HS-5 (cell line): ENCODE measurements at places on chromosomes 5 and 9.

DNA sequence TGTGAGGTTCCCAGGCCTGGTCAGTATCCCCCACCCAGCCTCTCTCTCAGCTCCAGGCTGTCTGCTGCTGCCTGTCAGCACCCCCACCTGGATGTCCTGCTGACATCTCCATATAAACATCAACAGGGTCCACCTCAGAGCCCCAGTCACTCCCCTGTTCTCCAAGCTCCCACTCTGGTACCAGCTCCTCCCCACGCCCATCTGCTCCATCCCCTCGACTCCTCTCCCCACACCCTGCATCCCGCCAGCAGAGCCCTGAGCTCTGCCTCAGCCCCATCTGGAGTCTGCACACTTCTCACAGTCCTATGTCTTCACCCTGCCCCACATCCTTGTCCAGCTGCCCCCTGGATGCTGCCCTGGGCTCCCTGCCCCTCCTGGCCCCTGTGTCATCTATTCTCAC, 67.7 kb upstream of the LRRTM2 start:
- no peak for DNase-seq

DNA sequence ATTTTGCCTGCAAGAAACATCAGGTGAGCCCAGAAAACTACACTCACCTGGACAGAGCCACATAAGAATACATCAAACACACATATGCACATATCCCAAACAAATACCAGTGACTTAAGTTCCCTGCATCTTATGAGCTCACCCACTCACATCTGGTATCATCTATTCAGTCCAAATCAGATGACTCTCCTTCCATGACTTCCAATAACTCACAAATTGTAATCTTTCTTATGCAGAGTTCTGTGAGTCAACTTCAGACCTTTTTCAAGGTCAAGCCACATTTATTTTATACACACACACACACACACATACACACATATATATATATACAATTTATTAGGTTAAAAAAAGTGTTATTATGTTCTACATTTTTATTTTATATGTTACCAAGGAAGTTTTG, 1711.9 kb upstream of the CDH9 start:
- DNase-seq: peak; percentile 48

DNA sequence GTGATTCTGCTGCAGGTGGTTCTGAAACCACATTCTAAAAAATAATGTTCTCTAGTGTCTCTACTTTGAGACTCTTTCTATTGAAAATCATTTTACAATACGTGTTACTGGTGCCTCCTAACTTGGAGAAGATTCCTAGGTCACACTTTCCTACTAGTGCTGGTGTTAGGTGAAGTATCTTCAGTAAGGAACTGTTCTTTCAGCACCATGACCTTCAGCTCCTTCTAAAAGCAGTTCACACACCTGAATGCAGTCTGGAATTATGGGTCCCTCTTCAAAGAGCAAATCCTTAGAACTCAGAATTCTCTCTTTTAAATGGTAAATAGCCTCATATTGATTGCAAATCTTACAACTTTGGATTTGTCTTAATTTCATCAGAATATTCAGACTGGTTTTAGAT, 10.6 kb upstream of the DPYSL3 start:
- DNase-seq: no peak

DNA sequence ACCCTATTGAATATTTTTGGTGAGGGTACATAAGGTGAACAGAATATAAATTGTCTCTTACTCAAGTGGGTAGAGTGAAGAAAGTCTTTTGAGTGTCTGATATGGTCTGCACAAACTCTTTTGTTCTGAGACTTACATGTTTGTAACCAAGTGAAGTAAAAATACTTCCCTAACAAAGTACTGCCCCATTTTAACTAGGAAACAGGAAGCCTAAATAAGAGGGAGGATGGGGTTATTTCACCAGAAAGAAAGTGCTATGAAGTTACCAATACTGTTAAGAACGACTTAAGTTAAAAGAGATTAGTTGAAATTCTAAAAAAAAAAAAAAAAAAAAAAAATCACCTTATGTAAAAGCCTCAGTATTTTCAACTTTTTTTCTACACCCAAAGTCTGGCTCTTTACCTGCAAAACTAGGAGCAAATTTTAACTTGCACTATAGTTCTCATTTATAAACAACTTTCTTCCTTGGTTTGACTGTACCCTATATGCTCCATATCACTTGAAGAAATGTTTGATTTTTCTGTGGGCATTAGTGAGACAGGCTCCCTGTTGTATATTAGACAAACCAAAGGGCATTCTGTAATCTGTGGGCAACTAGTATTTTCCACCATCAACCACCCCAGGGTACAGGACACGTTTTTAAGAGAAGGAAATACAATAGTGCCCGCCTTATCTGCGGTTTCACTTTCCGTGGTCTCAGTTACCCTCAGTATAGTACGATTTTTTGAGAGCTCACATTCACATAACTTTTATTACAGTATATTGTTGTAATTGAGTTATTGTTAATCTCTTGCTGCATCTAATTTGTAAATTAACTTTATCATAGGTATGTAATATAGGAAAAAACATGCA, 127.7 kb downstream of the NR3C1 start:
- no peak for DNase-seq

DNA sequence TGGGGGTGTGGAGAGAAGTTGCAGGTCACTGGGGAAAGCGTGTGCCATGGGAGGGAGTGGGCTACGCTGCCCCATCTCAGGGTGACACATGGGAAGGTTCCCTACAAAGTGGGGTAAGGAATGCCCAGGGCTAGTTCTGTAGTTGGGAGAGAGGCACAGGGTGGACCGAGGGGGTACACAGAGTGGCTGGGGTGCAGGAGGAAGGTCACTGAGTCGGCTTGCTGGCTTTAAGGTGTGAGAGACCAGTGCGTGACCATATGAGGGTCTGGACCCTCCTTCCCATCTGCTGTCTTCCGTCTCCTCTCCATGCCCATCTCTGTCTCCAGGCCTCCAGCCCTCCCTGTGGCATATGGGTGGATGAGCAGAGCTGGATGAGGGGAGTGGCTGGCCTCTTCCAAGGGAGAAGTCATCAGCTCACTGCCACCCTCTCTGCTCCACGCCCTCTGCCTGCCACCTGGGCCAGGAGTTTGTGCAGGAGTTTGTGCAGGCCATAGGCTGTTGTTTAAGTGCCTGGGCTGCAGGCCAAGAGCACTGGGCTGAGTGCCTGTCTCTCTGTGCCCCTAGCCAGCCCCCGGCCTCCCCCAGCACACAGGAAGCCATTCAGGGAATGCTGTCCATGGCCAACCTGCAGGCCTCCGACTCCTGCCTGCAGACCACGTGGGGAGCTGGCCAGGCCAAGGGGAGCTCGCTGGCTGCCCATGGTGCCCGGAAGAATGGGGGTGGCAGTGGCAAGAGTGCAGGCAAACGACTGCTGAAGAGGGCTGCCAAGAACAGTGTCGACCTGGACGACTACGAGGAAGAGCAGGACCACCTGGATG, 96.8 kb downstream of the PHF2 start:
- DNase-seq: no peak

DNA sequence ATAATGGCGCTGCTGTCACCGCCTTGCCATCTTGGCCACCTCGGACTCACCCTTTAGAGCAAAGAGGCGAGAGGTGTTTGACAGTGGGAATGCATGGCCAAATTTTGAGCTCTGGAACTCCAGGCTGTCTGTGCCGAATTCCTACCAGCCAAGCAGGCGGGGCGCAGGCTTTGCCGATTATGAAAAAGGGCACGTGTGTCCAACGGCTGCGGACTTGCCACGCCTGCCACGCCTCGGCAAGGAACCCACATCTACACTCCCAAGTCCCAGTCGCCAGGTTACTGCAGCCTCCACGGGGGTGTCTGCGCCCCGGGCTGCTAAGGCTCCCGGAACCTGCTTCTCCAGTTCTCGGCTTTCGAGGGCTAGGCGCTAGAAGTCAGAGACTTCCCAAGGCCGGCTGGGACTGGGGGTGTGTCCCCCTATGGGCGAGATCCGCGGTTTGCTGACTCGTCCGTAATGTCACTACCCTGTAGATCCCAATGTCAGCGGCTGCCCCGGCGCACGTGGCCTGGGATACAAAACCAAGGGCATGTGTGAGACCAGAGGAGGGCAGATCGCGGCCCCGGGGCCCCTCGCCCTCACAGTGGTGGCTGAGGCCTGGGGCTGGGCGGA, 2.8 kb downstream of the NPR3 start:
- no peak for DNase-seq

- DNase-seq: no peak
These were observed 26.4 kb downstream of the ARHGEF28 start for GRCh38 chr5:73652391-73652790.
